Myocyte (in vitro differentiated cells): ENCODE measurements at places on chromosomes 5 and 9. TPM values are rescaled to one million over a fixed set of nuclear protein-coding genes. Genes with fewer than 3 reads are reported as not detected.

Gene FAM221B
- not detected in 2 replicates for total RNA-seq

Gene SUB1
- total RNA-seq, result 151 and 317 TPM in 2 replicates

DNA sequence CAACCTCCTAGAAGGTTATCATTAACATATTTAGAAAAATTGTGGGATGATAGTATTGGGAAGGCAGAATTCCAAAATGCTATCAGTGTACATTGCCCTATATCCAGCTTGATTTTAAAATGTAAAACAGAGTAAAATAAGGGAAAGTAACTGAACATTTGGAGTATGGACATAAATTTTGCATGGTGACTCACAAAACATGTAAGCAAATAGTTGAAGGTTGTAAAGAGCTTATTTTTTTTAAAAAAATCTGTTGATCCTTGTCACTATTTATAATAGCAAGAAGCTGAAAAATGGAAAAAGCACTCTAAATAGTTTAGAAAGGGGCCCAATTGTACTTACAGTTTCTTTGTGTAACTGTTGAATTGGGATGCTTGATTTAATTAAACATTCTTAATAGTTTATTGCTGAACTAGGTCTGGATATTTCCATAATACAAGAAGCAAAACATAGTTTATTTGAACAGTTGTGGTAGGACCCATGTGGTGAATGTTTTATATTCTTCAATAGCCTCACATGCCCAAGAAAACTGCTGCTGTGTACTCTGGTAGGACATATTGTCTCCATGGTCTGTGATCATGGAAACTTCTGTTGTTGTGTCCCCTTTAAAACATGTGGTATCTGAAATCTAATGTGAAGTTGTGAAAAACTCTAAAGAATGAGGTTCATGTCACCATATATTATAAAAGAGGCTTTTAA lies 82.4 kb downstream of the NNT start:
- DNase-seq, result no peak

Gene IQGAP2
- total RNA-seq, result 0.16 TPM in 1 of 2 replicates, not detected in the other

Gene TARS1
- 126 TPM in 2 replicates for total RNA-seq

Gene CRHBP
- 1.3 TPM in 1 of 2 replicates, not detected in the other for total RNA-seq

DNA sequence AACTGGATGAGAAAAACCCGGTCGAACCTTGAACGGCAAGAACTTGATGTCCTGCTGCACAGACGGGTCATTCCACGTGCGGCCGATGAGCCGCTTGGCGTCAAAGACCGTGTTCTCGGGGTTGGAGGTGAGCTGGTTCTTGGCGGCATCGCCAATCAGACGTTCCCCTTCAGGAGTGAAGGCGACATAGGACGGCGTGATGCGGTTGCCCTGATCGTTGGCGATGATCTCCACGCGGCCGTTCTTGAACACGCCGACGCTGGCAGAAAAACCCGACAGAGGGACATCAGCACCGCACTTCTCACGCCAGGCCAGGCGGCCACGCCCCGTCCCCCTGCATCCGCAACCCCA lies 519 bp downstream of the HSPA5 start:
- DNase-seq, result peak; percentile 38

Gene ROR2
- 0.05 TPM in 1 of 2 replicates, not detected in the other for total RNA-seq

Gene SLC25A48
- total RNA-seq, result not detected in 2 replicates

- peak; percentile 55 for DNase-seq
These were observed 31.4 kb upstream of the ANKRD55 start for GRCh38 chr5:56264417-56265025.

- DNase-seq, result peak; percentile 74
These were observed 704 bp downstream of the SPARC start for GRCh38 chr5:151685749-151686673.

GRCh38 chr5:39164016-39164415 lies 55.3 kb downstream of the FYB1 start:
- DNase-seq, result peak; percentile 6

- no peak for DNase-seq
These were observed 387.7 kb downstream of the TLR4 start for GRCh38 chr9:118091711-118092500.

DNA sequence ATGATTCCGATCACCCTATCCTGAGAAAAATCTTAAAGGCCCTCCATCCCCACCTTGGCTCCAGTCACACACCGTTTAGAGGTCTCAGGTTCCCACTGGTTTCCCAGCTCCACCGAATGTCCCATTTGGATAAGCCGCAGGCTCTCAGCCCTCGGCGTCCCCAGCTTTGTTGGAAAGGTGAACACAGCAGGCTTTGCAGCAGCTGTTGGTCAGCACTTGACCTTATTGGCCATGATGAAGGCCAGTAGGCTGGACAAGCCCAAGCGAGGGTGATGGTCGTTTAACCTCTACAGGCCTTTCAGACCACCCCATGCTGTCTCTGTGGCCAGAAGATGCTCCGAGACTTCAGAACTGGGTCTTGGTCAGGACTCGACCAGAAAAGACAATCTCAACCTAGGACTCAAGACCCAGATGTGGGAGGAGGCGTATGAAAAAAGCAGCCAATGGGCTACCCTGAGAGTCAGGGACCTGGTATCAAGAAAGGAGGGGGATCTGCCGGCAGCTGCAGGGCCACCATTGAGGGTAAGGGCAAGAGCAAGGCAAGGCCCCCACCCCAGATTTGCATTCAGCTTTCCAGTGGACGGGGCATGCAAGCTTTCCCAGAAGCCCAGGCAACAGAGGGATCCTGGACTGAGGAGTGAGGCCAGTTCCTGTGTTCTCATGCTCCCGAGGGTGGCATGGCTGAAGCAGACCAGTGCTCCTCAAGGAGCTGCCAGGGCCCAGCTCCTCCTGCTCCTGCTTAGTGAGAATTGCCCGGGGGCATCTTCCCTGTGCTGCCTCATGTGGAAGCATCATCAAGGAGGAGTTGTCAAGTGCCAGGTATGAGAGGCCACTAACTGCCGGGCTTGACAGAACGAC lies 13.4 kb downstream of the UBE2QL1 start:
- no peak for DNase-seq

Gene SNX24
- total RNA-seq, result 12.7 and 15.7 TPM in 2 replicates

- DNase-seq, result no peak
These were observed 68.5 kb downstream of the CFAP77 start for GRCh38 chr9:132478353-132479050.

Gene CCDC180
- total RNA-seq, result not detected in 2 replicates

GRCh38 chr9:36118201-36118600 lies 18.3 kb upstream of the GLIPR2 start:
- DNase-seq, result no peak

- DNase-seq, result peak; percentile 6
These were observed 99.7 kb upstream of the KIF2A start for GRCh38 chr5:62206150-62206829.

Gene ZNF366
- 0.31 and 1.4 TPM in 2 replicates for total RNA-seq
